ENCODE measurements at places on chromosomes 4 and X.

GRCh38 chr4:184534511-184535391 is 60.4 kb upstream of the IRF2 start:
- DNase-seq: no peak

DNA sequence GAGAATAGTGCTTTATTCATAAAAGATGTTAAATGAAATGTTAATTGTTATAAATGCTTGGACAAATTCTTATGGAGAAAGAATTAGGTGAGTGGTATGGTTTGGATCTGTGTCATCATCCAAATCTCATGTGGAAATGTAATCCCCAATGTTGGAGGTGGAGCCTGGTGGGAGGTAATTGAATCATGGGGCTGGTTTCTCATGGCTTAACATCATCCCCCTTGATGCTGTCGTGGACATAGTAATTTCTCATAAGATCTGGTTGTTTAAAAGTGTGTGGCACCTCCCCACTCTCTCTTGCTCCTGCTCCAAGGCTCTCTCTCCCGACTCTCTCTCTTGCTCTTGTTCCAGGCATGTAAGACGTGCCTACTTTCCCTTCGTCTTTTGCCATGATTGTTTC is 22.5 kb downstream of the GYPE start:
- no peak for DNase-seq

DNA sequence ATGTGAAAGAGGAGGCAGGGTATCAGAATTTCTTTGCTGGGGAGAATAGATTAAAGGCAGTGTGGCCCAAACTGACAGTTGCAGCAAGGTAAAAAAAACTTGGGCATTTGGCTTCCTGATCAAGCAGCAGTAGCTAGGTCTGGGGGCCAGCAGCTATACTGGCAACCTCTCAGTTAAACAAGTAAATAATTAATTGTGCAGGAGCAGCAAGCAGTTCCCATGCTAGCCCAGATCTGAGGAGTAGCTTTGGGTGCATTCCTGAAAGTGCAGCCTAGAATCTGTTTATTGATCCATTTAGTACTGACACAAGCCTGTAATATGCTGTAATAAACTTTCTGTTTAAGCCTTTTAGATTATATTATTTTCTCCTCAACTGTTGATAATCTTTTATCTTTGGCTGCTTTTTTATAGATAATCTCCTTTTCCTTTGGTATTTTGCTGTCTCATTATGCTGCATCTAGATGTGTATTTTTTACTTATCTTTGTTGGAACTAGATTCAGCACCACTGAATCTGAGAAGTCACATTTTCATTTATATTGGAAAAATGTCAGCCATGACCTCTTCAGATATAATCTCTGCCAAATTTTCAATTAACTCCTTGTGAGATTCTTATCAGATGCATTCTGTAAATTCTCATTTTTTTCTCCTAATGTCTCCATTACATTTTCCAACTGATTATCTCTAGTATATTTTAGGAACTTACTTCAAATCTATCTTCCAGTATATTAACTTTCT is 276.3 kb downstream of the STPG2 start:
- DNase-seq: no peak

- no peak for DNase-seq
Measured at GRCh38 chr4:104524591-104524990, 29.9 kb upstream of the CXXC4 start.

DNA sequence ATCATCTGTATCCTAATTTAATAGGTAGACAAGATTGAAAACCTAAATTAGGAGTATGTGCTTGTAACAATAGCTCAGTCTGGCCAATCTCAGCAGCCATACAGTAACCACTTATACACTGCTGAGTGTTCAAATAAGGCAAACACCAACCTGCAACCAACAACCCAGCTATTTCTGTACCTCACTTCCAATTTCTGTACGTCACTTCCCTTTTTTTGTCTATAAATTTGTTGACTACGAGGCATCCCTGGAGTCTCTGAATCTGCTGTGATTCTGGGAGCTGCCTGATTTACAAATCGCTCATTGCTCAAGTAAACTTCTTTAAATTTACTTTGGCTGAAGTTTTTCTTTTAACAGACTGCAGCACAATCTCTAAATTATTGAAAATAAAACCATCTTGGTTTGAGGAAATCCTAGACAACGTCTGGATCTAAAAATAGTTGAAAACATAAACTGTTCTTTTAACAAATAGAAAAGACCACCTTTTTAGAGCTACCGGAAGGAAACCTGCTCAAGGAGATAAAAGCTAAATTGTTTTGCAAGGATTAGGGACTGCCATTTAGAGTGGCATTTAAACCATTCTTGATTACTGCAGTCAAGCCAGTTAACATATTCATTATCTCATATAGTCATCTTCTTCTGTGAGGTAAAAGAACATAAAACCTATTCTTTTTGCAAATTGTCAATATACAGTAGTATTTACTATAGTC is 778.1 kb downstream of the SH3BGRL start:
- no peak for DNase-seq

- no peak for DNase-seq
Measured at GRCh38 chrX:121301356-121301755, 253.9 kb downstream of the GLUD2 start.

- no peak for DNase-seq
Measured at GRCh38 chr4:118265312-118266144, 87.3 kb downstream of the PRSS12 start.

- no peak for DNase-seq
Measured at GRCh38 chr4:157564218-157564617, 343.7 kb downstream of the GRIA2 start.
